Stimulated activated CD4-positive, alpha-beta T cell treated with anti-CD3 and anti-CD28 coated beads, Interleukin-1b, Interleukin-23, amount 100 ng/mL, for 1 hour (primary cell): ENCODE measurements at places on chromosomes 2 and 18.

GRCh38 chr2:226679389-226680065, 120.1 kb downstream of the IRS1 start:
- no peak for DNase-seq

DNA sequence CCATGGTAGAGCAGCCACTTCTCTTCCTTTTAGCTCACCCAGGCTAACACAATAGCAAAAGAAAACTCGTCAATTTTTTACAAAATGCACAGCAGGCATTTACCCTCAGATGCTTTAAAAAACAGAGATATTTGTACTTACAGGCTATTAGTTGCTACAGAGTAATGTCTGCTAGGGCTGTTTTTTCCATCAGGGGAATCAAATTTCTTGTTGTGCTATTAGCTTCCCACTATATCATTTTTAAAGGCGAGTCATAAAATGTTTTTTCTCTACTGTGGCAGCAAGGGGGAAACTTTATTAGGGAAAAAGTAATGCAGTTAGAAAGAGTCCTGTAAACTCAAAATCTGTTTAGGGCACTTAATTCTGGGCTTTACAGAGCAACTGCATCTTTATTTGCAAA, 277.9 kb upstream of the THSD7B start:
- DNase-seq, result no peak

- DNase-seq, result no peak
Observed at GRCh38 chr2:85996591-85996990, 107.8 kb upstream of the ST3GAL5 start.

- DNase-seq, result no peak
Observed at GRCh38 chr18:68439642-68440041, 275.3 kb downstream of the TMX3 start.

DNA sequence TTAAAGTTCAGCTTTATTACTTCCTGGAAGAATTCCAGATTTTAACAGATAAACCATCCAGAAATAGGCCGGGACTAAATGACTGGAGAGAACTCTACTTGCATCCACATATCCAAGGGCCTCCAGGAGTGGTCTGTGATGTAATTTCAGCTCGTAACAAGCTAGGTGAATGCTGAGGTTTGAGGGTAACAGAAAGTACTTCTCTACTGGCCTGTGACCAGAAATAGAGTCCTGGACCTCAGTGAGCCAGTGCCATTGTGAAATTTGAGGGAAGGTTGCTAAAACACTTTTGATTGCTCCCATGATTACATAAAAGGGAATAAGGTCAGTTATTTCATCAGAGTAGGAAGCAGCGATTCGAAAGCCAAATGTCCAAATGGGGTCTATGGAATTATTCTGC, 158.1 kb downstream of the DOCK10 start:
- DNase-seq, result no peak

DNA sequence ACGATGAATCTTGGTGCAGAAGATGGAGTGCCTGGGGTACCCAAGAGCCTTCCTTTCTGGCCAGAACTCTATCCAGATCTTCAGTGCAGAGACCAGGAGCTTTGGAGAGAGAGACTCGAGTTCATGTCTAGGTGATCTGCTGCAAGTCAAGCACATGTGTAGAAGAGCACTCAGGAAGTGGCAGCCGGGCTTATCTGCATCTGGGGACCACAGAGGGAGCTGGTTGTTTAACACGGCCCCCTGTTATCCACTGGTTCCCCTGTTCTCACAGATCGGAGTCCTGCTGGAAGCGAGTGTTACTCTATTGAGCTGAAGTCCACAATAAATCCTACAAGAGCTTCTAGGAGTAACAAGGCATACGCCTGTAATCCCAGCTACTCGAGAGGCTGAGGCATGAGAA, 128.3 kb downstream of the ACOXL start:
- no peak for DNase-seq

DNA sequence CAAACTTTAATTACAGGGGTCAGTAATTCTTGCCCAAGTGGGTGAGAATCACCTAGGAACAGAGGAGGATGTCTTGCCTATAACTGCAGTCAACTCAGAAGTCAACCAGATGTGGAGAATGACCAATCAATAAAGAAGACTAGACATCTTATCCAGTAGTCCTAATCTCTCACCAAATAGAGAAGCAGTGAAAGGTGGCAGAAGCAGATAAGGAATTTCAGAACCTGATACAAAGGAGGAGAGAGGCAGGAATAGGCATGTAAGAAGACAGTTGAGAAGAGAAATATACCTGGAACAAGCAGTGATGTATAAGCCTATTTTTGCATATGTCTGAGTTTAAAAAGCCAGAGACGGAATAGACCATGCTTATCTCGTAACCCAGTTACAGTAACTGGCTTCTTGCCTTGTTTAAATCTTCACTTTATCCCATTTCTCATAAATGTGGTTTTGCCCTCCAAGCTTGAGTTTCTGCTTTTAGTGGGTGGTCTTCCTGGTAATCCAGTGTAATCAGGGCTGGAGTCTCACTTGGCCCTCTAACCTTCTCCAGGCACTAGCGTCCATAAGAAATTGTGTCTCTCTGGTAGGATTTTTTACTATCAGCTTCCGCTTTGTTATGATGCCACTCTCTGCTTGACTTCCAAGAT, 401.0 kb downstream of the SUCLG1 start:
- no peak for DNase-seq

- DNase-seq, result no peak
Observed at GRCh38 chr2:179612591-179613298, 248.7 kb downstream of the ZNF385B start.

- DNase-seq, result no peak
Observed at GRCh38 chr18:30280861-30281470, 761.6 kb downstream of the DSC3 start.

DNA sequence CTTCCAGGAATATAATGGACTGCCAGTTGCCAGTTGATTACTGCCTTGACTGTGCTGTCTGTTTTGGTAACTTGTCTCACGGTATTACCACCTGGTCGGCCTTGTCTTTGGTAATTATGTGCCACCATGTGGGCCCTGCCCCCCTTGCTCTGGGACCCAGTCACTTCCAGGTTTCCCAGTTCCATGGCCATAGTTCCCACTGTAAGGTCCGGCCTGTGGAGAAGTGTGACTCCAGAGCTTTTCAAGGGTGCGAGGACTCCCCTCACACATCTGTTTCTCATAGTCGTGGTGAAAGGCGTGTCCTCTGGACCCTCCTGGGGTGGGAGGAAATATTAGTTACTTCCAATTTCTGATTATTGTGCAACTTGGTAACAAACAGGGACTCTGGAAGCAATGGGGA, 150.5 kb downstream of the SEPTIN10 start:
- no peak for DNase-seq

- no peak for DNase-seq
Observed at GRCh38 chr18:45715212-45715780, 8.7 kb upstream of the SLC14A1 start.

- DNase-seq, result no peak
Observed at GRCh38 chr2:70328921-70329561, 27.2 kb upstream of the FAM136A start.

GRCh38 chr2:42359965-42360483, 993 bp downstream of the COX7A2L start:
- no peak for DNase-seq

DNA sequence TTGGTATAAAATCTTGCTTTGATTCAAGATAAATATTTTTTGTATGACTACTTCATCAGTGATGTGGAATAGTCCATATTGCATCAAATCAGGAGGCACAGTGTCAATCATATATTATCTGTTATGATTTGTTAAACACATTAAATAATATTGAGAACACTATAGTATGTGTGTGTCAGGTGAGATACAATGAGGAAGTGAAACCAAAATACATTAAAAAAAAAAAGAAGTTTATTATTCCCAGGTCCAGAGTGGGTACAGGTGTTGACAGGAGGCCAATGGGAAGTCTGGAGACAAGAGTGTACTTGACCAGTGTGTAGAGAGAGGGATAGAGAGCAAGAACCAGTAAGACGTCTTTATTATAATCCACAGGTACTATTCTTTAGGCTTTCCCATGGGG, 292.6 kb downstream of the FSIP2 start:
- no peak for DNase-seq

DNA sequence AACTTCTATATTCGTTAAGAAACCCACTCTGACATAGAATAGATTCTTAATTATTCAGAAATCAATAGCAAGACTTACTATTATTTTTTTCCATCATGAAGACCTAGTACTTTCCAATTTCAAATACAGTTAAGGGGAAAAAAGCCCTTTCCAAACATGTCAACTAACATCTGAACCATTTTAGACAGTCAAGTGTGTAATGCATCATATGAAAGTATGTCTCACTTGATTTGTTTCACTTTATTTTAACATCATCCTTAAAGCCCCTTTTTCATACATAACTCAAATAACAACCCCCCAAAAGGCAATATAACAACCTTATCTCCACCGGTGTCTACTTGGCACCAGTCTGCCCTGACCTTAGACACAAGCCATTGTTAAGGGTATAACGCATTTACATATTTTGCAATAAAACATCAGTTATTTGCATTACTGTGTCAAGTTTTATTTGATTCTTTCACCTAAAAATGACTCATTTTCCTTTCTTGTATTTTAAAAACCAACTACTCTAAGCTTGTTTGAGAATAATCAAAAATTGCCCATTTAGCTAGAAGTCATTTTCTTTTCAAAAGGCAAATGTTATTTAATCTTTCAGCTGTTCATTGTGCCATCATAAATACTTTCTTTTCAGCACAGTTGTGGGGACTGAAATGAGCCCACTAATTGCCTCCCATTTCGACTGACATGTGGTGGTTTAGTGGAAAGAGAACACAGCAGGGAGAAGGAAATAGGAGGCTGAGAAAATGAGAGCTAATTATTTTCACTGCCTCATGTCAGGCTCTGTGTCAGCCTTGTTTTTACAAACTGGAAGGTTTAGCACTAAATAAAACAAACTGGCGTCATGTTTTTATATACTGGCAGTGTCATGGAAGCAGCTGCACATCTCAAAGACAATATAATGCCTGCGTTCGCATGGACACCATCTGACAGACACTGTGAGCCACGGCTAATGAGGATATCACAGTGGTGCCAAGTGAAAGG, 104.7 kb upstream of the CDCA7 start:
- no peak for DNase-seq

DNA sequence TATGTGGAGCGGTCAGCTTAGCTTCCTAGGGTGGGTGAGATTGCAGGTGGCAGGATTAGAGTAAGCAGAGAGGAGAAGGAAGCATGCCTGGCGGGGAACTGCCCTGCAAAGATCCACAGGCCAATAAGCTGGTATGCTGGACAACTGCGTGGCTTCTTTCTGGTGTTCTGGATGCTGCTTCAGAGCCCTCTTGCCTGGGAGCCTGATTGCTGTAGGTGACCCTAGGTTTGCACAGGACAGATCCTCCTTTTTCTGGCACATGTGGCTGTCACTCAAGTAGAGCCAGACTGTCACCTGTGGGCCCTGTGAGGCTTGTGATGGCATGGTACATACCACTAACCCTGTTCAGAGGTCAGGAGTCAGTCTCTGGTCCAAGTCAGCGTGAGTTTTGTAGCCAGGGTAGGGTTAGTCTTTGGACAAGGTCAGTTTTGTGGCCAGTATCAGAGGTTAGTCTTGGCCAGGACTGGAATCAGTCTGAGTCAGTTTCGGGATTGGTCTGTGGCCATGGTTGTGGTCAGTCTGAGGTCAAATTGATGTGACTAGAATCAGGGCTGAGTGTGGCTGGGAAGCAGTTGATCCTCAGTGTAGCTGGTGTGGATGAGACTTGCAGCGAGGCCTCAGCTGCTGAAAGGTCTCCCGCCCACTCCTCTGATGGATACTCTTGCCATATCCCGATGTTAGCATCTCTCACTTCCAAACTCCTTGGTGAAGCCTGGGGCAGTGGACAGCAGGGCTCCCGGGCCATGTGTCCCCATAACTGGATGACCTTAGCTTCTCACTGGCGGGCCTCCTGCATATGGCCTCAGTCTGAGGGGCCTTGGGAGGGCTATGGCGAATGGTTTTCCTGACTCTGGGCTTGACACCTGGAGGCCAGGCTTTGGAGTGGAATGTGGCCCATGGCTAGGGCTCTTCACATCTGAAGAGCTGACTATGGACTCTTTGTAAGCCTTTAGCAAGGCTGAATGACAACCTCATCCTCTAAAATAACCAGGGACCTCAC, 260.5 kb downstream of the DYSF start:
- no peak for DNase-seq
